ENCODE measurements at places on chromosomes 12 and 14.
A peak's percentile ranks its signal among the peaks of the same experiment; 100 is the strongest.

DNA sequence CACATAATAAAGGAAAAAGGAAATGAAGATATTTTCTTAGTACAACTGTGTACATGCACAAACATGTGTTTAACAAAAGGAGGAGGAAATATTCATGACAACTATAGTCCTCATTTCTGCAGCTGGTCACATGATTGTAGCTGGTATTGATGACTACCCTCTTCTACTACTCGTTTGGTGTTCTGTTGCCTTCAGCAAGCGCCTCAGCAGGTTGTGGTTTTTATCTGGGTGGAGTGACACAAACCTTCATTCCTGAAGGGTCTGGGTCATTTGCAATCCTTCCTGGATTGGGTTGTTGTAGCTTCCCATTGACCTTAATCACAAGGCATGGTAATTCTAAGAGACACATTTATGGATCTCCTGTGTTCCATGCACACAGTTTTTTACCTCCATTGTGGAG is 1009.9 kb upstream of the USP15 start:
- no peaks in the 10 kb centered on the region for H3K36me3 ChIP-seq
- H3K4me1 ChIP-seq = no peaks in the 10 kb centered on the region
- H3K27ac ChIP-seq = no peak overlapping the region

- H3K4me3 ChIP-seq = no peak overlapping the region
- DNase-seq = no peak
- no peak overlapping the region for H3K27ac ChIP-seq
- H3K4me1 ChIP-seq = no peaks in the 10 kb centered on the region
Observed at GRCh38 chr12:71371122-71371521, 68.5 kb upstream of the LGR5 start.

GRCh38 chr14:45083617-45083975 is 320 bp upstream of the PRPF39 start:
- peak overlapping the region; percentile 77 for H3K4me3 ChIP-seq
- H3K27ac ChIP-seq = peak overlapping the region; percentile 62
- 0 out of 3 replicates have a peak, but pooled peaks cover 3% of the 10 kb centered on the region for H3K36me3 ChIP-seq
- H3K4me1 ChIP-seq = no peaks in the 10 kb centered on the region
- DNase-seq = no peak

- DNase-seq = no peak
- peaks cover 10% of the 10 kb centered on the region for H3K36me3 ChIP-seq
- no peaks in the 10 kb centered on the region for H3K27me3 ChIP-seq
- peaks cover 57% of the 10 kb centered on the region for H3K4me1 ChIP-seq
- no peak overlapping the region for H3K4me3 ChIP-seq
Observed at GRCh38 chr14:104686624-104687517, 2.5 kb upstream of the INF2 start.

DNA sequence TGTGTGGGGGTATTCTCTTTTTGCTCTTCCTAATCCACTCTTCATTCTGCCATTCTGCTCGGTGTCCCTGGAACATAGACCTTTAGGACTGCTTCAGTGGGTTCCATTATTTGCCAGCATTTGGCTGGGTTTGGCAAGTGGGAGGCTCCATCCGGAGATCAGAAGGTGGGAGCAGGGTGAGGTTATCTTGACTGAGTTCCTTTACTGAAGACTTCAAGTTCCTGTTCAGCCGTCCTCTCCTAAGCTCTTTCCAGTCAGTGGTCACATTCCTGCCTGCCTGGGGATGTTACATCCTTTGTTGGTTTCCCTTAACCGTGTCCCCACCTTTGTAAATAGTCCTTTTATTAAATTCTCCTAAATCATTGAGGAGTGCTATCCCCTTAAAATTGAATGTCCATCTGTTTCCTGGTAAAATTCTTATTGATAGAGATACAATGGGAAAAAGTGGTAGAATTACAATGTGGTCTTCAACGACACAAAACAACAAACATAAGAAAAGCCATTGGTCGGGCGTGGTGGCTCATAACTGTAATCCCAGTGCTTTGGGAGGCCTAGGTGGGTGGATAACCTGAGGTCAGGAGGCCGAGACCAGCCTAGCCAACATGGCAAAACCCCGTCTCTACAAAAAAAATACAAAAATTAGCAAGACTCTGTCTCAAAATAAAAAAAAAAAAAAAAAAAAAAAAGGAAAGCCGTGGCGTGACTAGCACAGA is 5.0 kb upstream of the MIA2 start:
- H3K27me3 ChIP-seq = no peaks in the 10 kb centered on the region
- H3K4me3 ChIP-seq = no peak overlapping the region
- H3K4me1 ChIP-seq = peaks cover 20% of the 10 kb centered on the region
- no peaks in the 10 kb centered on the region for H3K36me3 ChIP-seq
- DNase-seq = no peak

DNA sequence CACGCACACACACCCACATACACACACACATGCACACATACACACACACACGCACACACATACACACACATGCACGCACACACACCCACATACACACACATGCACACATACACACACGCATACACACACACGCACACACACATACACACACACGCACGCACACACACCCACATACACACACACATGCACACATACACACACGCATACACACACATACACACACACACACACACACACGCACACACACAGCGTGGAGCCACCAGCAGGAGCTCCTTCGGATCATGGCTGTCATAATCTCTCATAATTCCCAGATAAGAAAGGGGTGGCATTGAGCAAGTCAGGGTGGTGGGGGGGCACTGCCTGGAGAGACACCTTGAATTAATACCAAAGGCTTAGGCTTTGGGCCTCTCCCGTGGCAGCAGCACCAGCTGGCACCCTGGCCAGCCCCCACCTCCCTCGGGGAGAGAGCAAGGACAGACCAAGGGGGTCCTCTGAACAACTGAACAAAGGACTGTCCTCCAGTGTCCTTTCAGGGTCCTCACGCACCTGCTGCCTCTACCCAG is 21.9 kb downstream of the ANO2 start:
- H3K36me3 ChIP-seq = no peaks in the 10 kb centered on the region
- no peak for DNase-seq
- H3K4me3 ChIP-seq = no peak overlapping the region
- H3K27me3 ChIP-seq = no peaks in the 10 kb centered on the region
- H3K27ac ChIP-seq = no peak overlapping the region

DNA sequence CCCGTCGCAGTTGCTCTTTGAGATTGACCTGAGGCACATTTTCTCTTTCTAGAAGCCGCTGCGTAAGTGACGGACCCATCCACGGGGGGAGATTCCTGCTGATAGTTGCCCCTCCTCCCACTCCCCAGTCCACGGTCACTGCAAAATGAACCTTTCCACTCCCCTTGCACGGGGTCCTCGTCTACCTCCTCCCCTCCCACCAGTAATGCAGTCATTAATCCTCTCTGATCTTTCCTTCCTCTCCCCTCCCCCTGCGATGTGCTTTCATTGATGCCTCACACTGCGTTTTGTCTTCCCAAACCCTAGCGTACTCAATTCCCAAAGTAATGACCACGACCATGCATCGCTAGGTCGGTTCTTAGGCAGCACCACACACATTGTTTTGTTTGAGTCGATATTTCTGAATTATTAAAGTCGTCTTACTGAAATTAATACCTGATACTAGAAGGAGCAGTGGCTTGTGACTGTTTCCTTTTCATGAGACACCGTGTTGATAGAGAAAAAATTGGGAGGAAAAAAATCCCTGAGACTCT is 857 bp downstream of the ETNK1 start:
- DNase-seq = peak; percentile 30
- peaks cover 9% of the 10 kb centered on the region for H3K36me3 ChIP-seq
- H3K4me1 ChIP-seq = peaks cover 5% of the 10 kb centered on the region
- no peaks in the 10 kb centered on the region for H3K27me3 ChIP-seq
- peak overlapping the region; percentile 93 for H3K27ac ChIP-seq
- peak overlapping the region; percentile 56 for H3K4me3 ChIP-seq

DNA sequence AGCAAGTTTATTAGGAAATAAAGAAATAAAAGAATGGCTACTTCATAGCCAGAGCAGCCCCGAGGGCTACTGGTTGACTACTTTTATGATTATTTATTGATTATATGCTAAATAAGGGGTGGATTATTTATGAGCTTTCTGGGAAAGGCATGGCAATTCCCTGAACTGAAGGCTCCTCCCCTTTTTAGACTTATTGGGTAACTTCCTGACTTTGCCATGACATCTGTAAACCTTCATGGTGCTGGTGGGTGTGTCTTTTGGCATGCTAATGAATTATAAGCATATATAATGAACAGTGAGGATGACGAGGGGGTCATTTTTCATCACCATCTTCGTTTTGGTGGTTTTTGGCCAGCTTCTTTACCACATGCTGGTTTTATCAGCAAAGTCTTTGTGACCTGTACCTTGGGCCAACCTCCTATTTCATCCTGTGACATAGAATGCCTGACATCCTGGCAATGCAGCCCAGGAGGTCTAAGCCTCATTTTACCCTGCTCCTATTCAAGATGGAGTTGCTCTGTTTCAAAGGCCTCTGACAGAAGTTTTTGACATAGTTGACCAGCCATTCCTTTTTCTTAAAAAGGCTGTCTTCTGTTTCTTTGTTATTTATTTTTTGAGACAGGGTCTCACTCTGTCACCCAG is 11.1 kb upstream of the PTGES3 start:
- peaks cover 35% of the 10 kb centered on the region for H3K4me1 ChIP-seq
- no peak overlapping the region for H3K4me3 ChIP-seq
- peak overlapping the region; percentile 80 for H3K27ac ChIP-seq

- no peak for DNase-seq
- H3K36me3 ChIP-seq = no peaks in the 10 kb centered on the region
- no peaks in the 10 kb centered on the region for H3K4me1 ChIP-seq
- H3K4me3 ChIP-seq = no peak overlapping the region
- H3K27me3 ChIP-seq = no peaks in the 10 kb centered on the region
Observed at GRCh38 chr12:23113781-23114180, 488.8 kb downstream of the ETNK1 start.

DNA sequence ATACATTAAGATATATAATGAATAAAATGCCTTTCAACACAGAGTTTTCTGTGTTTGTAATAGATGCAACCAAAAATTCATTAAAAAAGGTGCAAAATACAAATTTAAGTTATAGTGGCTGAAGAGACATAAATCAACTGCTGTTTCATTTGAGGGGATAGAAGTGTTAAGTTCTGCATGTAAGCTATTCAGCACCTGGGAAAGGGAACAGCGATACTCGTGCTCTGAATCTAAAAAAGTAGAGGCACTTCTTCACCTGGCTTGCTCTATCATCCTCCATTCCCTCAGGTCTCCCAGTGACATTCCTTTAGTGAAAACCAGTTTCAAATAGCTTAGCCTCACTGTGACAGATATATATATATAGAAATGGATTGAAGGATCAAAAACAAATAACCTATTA is 222.6 kb downstream of the ACSS3 start:
- H3K36me3 ChIP-seq = no peaks in the 10 kb centered on the region
- no peak overlapping the region for H3K4me3 ChIP-seq
- DNase-seq = no peak
- H3K27me3 ChIP-seq = no peaks in the 10 kb centered on the region

- no peaks in the 10 kb centered on the region for H3K36me3 ChIP-seq
- no peaks in the 10 kb centered on the region for H3K27me3 ChIP-seq
- H3K27ac ChIP-seq = no peak overlapping the region
- H3K4me3 ChIP-seq = no peak overlapping the region
Observed at GRCh38 chr14:33542338-33543287, 408.3 kb downstream of the EGLN3 start.

DNA sequence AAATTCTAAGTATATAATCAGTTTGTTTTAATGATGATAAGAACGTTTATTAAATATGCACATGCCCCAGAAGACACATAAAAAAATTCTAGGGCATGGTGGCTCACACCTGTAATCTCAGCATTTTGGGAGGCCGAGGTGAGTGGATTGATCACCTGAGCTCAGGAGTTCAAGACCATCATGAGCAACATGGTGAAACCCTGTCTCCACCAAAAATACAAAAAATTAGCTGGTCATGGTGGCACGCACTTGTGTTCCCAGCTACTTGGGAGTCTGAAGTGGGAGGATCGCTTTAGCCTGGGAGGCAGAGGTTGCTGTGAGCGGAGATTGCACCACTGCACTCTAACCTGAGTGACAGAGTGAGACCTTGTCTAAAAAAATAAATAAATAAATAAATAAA is 4.0 kb downstream of the CD69 start:
- H3K36me3 ChIP-seq = peaks cover 43% of the 10 kb centered on the region
- no peaks in the 10 kb centered on the region for H3K4me1 ChIP-seq

GRCh38 chr12:4280351-4281163 is 7.0 kb downstream of the CCND2 start:
- DNase-seq = peak; percentile 22
- H3K36me3 ChIP-seq = peaks cover 93% of the 10 kb centered on the region
- H3K4me1 ChIP-seq = peaks cover 5% of the 10 kb centered on the region
- no peaks in the 10 kb centered on the region for H3K27me3 ChIP-seq

GRCh38 chr14:59303216-59303615 is 114.7 kb downstream of the DAAM1 start:
- DNase-seq = no peak
- no peaks in the 10 kb centered on the region for H3K36me3 ChIP-seq
- H3K4me1 ChIP-seq = no peaks in the 10 kb centered on the region
- no peak overlapping the region for H3K27ac ChIP-seq
- no peak overlapping the region for H3K4me3 ChIP-seq
- no peaks in the 10 kb centered on the region for H3K27me3 ChIP-seq

GRCh38 chr12:45246236-45246635 is 30.3 kb downstream of the ANO6 start:
- no peaks in the 10 kb centered on the region for H3K27me3 ChIP-seq
- H3K27ac ChIP-seq = no peak overlapping the region
- no peaks in the 10 kb centered on the region for H3K4me1 ChIP-seq
- DNase-seq = no peak
- H3K36me3 ChIP-seq = no peaks in the 10 kb centered on the region
- no peak overlapping the region for H3K4me3 ChIP-seq

GRCh38 chr12:75978677-75979076 is 52.9 kb downstream of the PHLDA1 start:
- no peak for DNase-seq

DNA sequence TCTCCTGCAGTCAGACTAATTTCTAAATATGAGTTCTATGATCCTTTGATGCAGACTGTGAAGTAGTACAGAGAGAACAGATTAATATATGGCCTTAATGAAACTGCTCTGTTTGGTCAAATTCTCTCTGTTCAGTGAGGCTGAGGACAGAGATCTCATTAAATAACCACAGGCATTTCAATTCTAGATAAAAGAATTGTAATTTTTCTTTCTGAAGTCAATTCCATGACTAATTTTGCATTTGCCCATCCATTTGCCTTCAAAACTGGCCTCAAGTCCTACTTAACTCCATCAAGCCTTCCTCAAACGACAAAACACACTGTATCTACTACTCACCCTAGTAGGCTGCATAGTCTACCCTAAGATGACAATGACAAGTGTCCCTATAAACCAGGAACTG is 67.1 kb downstream of the DUSP16 start:
- H3K4me3 ChIP-seq = no peak overlapping the region
- H3K27me3 ChIP-seq = no peaks in the 10 kb centered on the region
- H3K4me1 ChIP-seq = peaks cover 16% of the 10 kb centered on the region
- no peaks in the 10 kb centered on the region for H3K36me3 ChIP-seq

DNA sequence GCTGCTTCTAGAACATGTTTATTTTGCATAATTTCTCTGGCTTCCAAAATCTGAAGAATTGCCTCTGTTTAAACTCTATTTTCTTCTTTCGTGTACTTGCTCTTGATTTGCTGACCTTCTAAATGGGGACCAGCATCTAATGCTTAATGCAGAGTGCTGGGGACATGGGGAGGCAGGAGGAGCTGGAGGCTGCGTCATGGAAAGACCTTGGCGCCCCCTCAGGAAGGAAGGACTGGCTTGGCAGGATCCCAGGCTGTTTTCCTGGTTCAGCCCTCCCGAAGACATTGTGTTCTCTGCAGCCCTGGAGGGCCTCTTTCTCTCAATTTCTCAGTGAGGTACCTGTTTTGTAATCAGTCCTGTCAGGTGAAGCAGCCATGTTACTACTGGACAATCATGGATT is 5.5 kb downstream of the PRKCH start:
- H3K4me1 ChIP-seq = no peaks in the 10 kb centered on the region
- H3K27me3 ChIP-seq = no peaks in the 10 kb centered on the region
- no peak for DNase-seq
- H3K4me3 ChIP-seq = no peak overlapping the region
- no peak overlapping the region for H3K27ac ChIP-seq
